ENCODE measurements at places on chromosomes 7 and 10.

GRCh38 chr7:151924508-151924907 is 31.7 kb upstream of the GALNTL5 start:
- DNase-seq = no peak

- no peak for DNase-seq
Observed at GRCh38 chr10:33534416-33534815, 199.9 kb upstream of the NRP1 start.

- DNase-seq = no peak
Observed at GRCh38 chr7:110881721-110882120, 209.2 kb upstream of the LRRN3 start.

- no peak for DNase-seq
Observed at GRCh38 chr10:81218307-81218706, 656.7 kb upstream of the NRG3 start.

GRCh38 chr7:79723833-79724618 is 270.6 kb upstream of the MAGI2 start:
- no peak for DNase-seq

DNA sequence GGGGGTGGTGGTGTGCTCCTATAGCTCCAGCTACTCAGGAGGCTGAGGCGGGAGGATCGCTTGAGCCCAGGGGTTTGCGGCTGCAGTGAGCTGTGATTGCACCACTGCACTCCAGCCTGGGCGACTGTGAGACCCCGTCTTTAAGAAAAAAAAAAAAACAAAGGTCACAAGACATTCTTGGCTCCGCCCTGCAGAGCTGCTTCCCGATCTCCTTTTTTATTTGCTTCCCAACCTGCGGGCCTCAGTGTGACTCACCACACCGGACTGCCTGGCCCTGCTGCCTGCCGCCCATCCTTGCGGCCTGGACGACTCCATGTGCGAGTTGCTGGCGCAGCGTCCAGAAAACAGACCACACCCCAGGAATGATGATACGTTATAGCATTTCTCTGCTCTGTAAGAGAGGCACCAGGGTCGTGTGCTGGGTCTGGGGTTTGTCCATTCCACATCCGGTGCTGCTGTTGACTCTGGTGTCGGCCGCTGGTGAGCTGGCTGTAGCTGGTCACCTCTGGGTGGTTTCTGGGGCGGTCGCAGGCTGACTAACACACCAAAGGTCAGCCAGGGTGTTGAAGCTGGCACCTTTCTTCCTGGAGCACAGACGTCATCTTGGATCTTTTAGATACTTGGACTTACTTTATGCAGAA is 123.6 kb downstream of the TCF7L2 start:
- no peak for DNase-seq

DNA sequence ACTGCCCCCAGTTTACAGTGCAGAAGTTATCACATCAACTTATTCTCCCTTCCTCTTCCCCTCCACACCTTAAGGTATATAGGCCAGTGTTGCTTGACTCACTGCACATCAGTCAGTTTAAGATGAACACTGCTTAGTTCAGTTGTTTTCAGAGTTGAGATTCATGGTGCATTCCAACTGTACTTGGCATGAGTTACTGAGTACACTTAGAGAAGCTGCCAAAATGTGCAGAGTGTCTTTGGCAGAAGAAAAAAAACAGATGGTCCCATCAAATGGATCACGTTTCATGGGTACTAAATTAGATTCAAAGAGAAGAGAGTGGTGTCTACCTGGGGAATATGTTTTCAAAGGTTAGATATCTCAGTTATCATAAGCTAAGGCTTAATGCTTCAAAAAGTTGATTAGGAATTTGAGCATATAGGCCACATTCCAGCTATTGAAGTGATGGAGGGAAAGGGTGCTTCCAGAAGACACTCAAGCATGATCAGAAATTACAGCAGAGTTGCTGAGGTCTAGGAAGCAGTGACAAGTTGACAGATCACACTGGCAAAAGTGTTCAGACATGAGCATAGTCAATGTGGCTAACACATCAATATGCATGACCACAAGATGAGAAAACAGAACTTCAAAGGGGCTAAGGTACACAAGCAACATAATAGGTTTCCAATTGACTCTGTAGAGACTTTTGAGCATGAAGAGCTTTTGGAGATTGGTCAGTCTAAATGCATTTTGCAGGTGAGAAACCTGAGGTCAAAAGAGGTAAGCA is 579.2 kb upstream of the CELF2 start:
- DNase-seq = no peak

DNA sequence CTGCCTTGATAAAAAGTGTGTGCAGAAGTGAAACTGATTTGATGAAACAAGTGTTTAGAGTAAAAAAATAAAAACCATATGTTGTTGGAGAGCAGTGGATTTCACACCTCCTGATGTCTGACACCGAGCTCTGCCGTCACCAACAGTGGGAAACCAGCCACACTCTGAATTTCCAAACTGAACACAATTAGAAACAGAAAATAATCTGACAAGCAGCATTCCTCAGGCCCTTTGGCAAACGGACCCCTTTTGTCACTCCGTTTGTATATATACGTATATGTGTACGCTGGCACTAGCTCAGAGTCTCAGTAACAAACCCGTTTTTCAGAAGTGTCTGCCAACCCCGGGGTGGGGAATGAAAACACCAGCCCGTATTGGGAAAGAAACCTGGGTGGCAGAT is 32.4 kb downstream of the TACC2 start:
- no peak for DNase-seq

GRCh38 chr7:138097064-138097741 is 20.9 kb downstream of the AKR1D1 start:
- DNase-seq = no peak

DNA sequence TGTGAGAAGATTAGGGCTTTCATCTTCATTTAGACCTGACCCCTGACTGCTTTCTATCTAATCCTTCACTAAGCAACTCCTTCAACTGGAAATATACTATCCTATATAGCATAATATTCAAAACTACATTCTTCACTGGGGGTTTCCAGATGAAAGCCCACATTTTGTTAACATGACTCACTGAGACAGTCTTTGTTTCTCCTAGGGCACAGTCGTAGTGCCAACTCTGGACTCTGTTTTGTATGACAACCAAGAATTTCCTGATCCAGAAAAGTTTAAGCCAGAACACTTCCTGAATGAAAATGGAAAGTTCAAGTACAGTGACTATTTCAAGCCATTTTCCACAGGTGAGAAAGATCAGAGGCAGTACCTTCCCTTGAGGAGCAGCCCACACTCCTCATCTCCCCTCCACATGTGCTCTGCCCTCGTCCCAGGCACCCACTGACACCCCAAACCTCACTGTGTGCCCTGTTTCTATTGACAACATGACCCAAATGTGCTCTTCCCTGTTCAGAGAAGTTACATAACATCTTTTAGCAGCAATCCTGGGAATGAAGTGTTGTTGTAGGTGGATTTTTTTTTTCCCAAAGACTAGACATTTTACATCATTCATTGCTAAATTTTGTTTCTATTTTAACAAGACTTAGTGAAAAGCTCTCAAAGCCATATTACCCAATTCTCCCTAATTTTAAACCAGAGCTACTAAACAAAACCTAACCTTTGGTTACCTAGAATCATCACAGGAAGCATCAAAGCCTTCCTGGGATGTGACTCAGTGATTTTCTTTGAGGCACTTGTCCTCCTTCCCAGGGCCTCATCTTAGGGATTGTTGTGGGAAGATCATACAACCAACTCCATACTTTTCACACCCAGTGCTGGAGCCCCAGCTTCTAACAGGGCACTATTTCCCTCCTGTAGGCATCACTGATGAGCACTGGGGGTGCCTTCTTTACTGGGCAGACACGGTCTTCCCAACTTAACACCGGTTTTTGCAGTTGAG is 10.7 kb downstream of the CYP2E1 start:
- DNase-seq = no peak

GRCh38 chr7:29619848-29620555 is 56.4 kb downstream of the PRR15 start:
- no peak for DNase-seq

GRCh38 chr10:43202224-43202656 is 64.0 kb downstream of the CSGALNACT2 start:
- no peak for DNase-seq

GRCh38 chr10:58180666-58181065 is 87.0 kb downstream of the IPMK start:
- DNase-seq = no peak

- no peak for DNase-seq
Observed at GRCh38 chr7:107068156-107068555, 23.7 kb downstream of the PRKAR2B start.

DNA sequence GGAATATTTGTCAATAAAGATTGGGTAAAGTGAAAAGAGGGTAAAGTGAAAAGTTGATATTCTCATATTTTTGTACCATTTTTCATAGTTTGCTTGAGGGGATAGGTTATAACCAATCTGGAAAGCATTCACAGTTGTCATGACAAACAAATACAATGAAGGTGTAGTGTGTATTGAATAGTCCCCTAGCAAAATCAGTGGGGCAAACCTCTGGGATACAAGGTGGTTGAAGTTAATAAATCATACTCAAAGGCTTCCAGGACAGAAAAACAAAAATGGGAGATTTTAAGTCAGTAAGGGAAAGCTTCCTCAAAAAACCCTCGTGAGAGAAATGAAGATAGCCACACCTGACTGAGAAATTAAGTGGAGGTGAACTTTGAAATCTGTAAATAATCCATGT is 39.4 kb downstream of the PHTF2 start:
- DNase-seq = no peak

DNA sequence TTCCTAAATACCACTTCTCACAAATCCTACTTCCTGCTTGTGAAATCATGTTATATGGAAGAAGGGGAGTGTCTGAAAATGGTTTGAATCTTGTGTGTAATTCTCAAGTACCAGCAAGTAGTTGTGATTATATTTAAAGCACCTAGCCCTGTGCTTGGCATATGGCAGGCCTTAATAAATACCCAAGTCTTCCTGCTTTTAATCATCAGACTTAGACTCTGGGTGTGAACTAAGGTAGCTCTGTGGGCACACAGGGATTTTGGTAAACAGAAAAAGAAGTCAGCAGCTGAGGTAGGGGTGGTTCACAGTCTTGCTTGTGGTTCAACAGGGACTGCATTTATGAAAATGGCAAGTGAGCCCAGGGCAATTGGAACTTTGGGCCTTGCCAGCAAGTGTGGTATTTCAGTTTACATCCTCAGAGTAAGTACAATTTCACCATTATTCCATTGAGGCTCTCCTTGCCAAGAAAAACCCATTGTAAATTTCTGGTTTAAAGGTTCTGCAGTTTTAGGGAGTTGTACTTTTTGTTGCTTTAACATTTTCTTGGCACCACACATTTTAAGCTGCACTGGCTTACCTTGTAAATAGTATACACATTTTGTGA is 215.5 kb downstream of the AUTS2 start:
- no peak for DNase-seq

DNA sequence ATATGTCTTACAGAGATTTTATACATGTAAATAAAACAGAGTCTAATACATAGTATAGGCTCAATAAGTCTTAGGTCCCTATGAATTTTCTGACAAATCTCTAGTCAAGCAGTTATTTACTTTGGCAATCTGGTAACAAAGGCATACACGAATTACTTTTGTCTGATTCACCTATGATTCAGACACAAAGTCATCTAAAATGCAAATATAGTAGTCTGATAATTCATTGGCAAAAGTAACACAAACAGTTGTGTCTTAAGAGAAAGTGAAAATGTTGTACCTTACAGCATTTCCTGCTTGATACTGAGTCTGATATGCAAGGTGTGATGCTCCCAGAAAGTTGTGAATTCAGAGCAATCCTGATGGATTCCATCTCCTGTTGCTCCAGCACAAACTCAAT is 209.4 kb upstream of the PRSS1 start:
- DNase-seq = no peak

DNA sequence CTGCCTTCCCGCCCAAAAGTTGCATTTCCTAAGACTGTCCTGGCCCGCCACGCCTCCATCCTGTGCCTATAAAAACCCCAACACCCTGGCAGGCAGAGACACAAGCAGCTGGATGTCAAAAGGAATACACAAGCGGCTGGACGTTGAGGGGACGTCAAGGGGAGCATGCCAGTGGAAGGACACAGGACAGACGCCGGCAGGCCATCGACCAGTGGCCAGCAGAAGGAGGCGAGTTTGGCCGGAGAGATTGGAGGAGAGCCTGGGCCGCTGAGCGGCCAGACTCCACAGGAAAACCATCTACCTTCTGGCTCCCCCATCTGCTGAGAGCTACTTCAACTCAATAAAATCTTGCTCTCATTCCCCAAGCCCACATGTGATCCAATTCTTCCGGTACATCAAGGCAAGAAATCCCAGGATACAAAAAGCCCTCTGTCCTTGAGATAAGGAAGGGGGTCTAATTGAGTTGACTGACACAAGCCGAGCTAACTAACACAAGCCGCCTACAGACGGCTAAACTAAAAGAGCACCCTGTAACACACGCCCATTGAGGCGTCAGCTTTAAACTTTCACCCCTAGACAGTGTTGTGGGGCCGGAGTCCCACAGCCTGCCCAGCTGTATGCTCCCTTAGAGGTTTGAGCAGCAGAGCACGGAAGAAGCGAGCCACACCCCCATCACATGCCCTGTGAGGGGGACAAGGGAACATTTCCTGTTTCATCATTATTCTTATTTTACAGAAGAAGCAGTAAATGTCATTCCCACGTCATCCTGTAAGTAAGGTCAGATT is 150.3 kb upstream of the PHYHIPL start:
- DNase-seq = no peak

DNA sequence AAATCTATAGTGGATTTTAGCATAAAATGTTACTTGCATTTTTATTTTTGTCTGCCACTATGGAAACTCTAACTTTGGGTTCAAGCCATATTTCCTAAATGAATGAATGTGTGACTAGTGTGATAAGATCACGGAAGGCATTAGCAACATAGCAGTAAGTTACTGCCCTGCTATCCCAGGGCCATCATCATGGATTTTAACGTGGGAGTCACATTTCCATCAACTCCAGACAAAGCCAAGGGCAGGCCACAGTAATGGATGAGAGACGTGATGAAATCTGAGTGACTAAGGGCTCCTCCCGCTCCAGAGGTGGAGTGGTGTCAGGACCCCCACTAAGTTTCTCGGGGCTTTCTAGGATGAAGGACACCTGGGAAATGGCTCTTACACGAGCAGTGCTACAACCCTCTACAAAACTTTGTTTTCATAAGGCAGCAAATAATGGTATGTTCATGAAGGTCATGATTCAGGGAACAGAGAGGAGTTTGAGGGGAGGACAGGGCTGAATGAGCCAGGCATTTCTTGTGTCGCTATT is 34.3 kb downstream of the C10orf120 start:
- no peak for DNase-seq

- no peak for DNase-seq
Observed at GRCh38 chr7:14242175-14242574, 252.7 kb upstream of the ETV1 start.

- DNase-seq = no peak
Observed at GRCh38 chr7:138887085-138887710, 89.2 kb upstream of the ATP6V0A4 start.

- no peak for DNase-seq
Observed at GRCh38 chr10:87504307-87504639, 420 bp upstream of the MINPP1 start.

DNA sequence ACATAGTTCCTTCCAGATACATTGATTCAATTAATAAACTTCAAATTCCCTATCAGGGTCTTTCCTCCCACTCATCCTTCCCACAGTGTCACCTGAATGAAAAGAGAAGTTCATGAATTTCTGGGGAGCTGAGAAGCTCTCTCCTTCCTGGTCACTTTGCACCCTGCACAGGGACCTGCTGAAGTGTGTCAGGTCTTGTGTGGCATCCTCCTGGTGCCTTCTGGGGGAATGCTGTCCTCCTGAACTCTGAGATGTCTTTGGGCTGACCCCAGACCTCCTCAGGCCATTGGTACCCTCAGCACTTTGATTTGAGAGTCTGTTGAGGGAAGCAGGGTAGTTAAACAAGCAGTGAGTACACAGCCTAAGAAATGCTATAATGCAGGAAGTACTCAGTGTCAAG is 39.5 kb upstream of the ITGA8 start:
- no peak for DNase-seq

Measured in cortex of kidney (tissue), 1 donor.